ENCODE measurements at places on chromosomes 2 and 18.

DNA sequence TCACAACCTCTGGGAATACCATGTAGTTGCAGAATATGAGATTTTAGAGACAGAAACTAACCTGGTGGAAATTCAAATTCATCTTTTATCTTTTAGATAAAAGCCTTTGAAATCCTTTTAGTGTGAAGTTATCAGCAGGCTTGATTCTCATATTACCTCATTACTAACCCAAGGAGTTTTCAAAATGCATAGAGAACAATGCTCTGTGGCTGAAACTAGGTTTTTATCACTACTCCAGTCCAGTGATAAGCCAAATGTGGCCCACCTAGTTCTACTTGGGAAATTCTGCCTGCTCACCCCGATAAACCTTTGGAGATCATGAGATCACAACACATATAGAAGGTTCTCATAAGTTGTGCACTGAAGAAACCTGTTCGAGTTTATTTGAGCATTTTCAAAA is 121.7 kb downstream of the MMADHC start:
- DNase-seq, result no peak

DNA sequence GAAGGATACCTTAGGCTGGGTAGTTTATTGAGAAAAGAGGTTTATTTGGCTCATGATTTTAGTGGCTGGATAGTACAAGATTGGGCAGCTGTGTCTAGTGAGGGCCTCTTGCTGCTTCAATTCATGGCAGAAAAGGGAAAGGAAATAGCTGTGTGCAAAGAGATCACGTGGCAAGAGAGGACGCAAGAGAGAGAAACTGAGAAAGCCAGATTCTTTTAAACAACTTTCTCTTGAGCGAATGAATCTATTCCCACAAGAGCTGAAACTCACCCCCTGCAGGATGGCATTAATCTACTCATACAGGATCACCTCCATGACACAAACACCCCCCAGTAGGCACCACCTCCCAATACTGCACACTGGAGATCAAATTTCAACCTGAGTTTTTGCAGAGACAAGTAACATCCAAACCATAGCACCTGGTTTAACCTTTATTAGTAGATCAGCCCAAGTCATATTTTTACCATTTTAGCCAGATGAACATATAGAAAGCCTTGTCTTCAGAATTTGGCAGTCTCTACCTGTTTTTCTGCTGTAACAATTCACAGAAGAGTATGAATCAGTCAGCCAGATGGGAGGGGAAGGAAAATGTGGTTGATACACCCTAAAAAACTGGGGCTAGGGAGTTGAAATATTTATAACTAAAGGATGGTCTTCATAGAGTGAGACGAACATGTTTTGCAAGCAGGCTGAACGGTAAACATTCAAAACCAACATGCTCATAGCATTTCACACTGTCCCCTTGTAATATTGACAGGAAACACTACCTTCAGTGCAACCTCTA is 73.9 kb upstream of the NCKAP5 start:
- DNase-seq, result no peak

DNA sequence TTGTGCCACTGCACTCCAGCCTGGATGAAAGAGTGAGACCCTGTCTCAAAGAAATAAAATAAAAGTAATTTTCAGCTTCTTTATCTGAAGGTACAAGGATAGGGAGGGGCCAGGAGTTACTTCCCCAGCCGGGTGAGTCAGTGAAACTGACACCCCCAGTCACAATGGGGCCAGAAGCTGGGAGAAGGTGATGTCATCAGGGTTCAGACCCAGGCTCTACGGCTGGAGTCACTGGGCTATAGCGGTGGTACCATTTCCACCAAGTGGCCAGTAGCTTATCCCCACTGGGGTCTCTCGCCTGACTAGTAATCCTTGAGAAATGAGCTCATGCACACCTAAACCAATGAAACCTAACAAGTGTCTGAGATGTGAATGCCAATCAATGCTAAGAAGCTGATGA is 107.9 kb downstream of the ALPK2 start:
- DNase-seq, result no peak

- no peak for DNase-seq
These were observed 102.1 kb upstream of the SPHKAP start for GRCh38 chr2:228283491-228284171.

DNA sequence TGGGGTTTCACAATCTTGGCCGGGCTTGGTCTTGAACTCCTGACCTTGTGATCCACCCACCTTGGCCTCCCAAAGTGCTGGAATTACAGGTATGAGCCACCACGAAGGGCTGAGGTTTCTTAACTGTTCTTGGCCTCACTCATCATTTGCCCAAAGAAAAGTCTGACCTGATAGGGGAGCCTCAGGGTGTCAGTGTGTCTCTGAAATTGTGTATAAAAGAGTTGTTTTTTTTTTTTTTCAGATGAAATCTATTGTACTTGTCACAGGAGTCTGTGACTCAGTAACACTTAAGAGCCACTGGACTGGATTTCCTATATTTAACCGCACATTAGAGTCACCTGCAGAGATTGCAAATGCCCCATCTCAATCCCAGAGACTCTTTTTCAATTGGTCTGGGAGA is 16.9 kb downstream of the PMAIP1 start:
- DNase-seq, result no peak

All from pulmonary artery endothelial cell (primary cell).